ENCODE measurements at places on chromosomes 3 and 15.

DNA sequence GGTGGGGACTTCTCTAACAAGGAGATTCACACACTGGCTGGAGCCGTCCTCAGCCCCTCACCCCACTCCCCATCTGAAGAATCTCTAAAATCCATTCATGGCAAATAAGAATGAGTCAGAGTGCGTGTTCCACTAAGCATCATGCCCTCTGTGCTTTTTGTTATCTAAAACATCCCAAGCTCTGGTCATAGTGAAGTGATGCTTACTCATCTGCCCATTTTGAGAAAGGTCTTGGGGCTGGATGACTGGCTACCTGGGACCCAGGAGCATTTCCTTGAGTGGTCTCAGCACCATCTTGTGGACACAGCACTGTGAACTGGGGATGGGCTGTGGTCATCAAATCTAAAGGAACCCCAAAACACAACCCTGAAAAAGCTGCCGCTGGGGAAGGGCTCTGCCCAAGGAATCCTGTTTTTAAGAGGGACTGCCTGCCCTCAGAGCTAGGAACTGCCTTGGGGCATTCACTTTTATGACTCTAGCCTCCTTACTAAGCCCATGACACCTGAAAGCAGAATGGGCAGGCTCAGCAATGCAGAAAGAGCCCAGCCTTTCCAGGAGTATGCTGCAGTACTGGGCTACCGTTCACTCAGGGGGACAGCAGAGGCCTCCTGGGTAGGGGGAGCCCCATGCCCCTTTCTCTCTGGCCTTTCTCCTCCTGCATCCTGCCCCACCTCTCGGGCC lies 53.5 kb downstream of the ZBTB38 start:
- no peak for DNase-seq

GRCh38 chr3:100163787-100164186 lies 49.5 kb upstream of the FILIP1L start:
- no peak for DNase-seq

DNA sequence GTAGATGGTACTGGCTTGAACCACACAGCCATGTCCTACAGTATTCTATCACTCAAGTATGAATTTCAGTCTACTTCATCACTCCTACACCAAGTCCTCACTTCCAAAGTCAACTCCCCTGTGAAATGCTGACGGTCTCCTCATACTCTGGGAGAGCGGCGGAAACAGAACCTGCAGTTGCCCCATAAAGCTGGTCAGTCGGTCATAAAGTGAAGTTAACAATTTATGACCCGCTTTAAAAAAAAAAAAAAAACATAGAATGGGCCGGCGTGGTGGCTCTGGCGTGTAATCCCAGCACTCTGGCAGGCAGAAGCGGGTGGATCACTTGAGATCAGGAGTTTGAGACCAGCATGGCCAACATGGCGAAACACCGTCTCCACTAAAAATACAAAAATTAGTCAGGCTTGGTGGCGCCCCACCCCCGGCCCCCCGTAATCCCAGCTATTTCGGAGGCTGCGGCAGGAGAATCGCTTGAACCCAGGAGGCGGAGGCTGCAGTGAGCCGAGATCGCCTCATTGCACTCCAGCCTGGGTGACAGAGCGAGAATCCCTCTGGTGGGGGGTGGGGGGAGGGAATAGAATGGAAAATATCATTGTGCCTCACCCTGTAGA lies 2.1 kb downstream of the TRANK1 start:
- no peak for DNase-seq

DNA sequence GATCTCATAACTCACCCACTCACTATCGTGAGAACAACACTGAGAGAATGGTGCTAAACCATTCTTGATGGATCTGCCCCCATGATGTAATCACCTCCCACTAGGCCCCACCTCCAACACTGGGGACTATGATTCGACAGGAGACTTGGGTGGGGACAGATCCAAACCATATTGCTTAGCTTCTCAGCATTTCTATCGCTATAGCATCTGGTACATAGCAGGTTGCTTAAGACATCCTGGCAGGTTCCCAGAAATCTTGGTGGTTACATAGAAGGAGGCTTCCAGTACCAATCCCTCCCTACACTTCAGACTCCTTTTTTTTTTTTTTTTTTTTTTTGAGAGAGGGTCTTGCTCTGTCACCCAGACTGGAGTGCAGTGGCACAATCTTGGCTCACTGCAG lies 487.8 kb downstream of the EDEM1 start:
- DNase-seq = no peak

DNA sequence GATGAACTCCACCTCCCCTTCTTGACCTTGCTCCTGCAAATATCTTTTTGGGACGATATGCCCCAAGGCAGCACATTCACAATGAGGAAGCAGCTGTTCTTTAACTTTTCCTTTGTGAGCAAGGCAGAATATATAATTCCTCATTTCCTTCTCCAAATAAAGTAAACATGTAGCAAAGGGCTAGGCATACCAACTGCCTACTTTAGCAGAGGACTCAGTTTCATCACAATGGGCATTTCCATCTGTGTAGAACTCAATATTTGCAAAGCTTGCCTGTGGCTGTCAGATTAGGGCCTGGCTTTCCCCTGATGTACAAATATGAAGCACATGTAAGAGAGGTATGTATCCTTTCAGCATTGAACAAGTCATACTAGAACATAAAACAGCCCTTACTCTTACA lies 366.9 kb downstream of the RSL24D1 start:
- DNase-seq = no peak

DNA sequence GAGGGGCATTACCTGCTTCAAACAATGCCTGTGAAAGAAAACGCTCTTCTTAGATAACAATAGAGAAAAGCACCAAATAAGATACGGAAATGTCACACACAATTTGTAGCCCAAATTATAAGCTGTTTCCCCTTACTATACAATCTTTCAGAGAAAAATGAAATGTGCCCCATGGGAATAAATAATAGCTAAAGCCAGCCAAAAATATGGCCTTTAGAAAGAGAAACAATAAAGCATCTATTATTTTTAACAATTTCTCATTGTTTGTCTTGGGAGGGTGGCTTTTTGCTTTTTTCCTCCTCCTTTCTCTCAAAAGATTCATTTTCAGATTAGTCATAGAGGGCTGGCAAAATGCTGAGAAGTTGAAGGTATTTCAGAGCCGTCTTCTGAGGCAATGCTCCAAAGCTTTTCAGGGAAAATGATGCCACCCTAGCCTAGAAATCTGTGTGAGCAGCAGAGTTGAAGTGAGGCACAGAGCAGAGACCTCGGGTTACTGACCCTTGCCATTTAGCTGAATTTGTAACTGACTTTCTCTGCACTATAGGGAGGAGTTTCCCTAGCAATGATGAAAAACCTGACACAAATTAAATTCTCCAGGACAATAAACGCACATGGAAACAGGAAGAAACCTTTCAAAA lies 86.3 kb upstream of the PRICKLE2 start:
- DNase-seq = no peak

DNA sequence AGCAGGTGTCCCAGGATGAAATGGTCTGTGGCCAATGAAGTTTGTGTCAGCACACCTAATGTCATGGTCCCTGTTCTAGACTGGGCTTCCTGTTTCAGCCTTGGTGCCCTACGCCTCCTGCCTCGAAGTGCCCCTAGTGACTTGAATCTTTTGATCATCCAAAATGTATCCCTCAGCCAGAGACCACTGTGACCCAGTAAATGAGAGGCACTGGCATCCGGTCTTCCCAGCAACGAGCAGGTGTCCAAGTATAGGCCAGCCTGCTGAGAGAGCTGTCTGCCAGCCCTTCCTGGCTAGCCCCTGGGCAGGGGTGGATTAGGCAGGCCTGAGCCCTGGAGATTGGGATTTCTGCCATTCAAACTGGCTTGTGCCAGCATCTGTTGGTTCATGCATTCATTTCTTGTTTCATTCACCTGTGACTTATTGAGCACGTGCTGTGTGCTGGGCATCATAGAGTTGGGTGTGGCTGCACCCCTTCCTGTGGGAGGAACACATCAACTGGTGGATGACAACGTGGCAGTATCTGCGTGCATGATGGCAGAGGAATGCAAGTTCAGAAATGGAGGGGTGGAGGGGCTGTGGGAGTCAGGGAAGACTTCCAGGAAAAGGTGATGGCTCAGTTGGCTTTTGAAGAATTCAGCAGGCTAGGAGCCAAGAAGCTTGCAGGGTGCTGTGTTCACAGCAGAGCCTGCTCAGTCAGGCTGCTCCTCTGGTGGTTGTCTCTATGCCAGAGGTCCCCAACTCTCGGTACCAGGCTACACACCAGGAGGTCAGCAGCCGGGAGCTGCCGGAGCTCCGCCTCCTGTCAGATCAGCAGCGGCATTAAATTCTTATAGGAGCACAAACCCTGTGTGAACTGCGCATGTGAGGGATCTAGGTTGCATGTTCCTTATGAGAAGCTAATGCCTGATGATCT lies 21.6 kb downstream of the ESYT3 start:
- no peak for DNase-seq

DNA sequence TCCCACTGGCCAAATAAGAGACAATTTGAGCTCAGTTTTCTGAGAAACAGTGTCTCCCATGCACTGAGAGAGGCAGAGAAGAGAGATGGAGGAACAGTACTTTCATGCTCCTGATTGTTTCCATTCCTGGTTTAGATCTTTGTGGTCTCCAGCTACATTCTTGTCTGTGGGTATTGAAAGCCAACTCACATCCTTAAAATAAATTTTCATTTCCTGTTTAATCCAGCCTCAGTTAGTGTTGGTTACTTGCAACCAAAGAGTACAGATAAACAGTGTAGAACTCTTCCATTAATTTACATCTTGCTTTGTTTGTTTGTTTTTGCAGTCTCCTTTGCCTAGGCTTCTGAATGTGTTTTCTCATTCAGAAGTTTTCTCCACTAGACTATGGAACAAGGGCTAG lies 123.7 kb upstream of the CLSTN2 start:
- no peak for DNase-seq

GRCh38 chr3:173708191-173708590 lies 310.6 kb downstream of the NLGN1 start:
- DNase-seq = no peak

DNA sequence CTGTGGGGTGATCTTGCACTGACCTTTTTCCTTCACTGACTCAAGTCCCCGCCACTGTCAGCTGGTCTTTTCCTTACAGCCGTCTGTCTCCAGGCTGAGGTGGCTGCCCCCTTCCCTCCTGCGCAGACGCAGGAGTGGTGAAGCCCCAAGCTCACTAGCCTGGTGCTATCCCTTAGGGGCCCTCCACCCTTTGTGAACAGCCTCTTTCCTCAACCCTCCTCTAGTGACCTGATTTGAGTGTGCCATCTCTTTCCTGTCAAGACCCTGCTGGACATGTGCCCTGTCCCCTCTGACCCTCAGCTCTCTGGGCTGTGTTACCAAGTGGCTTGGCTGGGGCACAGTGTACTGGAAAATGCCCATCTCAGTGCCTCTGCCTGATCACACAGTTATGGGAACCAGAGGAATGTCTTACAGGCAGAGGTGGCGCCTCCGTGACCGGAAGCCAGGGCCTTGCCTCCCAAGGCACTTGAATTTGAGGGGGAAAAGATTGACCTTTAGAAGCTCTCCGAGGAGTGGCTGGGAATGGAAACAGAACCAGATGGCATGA lies 8.7 kb downstream of the KBTBD13 start:
- no peak for DNase-seq

GRCh38 chr3:29168696-29169095 lies 112.2 kb upstream of the RBMS3 start:
- DNase-seq = no peak

- no peak for DNase-seq
These were observed 76.1 kb upstream of the ATP11B start for GRCh38 chr3:182717216-182717615.

GRCh38 chr15:69919816-69920215 lies 177.9 kb downstream of the TLE3 start:
- peak; percentile 33 for DNase-seq

GRCh38 chr3:136891934-136892855 lies 30.2 kb downstream of the NCK1 start:
- no peak for DNase-seq

DNA sequence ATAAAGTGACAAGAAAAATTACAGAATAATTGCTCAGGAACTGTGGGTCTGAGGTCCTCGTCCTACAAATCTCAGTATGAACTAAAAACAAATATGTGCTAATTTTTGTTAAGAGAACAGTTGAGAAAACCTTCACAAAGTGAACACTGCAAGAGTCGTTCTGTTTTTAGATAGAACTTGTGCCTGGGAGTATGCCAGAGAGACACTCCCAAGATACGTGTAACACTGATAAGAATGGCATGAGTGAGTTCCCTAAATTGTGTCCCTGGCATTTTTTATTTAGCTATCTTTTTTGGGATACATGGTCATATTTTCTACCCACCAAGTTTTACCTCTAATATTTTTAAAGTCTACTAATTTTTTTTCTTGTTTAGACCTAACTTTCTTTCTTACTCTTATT lies 860.0 kb upstream of the NR2F2 start:
- no peak for DNase-seq

DNA sequence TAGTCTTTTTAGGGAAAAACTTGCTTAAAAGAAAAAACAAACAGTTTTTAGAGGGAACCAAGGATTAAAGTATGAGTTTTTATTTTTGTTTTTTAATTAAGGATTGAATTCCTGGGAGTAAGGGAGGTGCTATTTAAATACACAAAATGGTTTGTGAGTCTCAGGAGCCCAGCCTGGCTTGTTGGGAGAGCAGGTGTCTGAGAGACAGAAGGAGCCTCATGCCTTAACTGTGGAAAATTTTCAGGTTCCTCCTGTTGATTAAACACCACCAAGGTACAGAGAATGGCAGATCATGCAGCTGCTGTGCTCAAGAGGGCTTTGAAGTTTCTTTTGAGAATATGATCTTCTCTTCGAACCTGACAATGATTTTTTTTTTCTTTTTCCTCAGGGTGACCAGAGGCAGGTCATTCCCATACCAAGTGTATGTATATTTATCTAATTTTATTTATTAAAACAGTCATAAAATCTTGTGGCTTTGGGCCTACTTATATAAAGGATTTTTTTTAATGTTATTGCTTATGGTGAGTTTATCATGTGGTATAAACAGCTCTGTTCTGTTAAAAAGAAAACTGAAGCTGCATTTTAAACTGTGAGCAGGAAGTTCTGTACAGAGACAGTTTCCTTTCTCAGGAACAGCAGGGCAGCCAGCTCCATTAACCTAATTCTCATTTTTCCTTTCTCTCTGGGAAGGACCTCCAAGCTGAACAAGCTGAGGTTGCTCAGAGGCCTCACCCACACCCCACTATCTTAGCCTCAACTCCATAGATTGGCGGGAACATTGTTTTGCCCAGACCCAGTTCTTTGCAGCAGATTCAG lies 33.7 kb upstream of the VILL start:
- no peak for DNase-seq

DNA sequence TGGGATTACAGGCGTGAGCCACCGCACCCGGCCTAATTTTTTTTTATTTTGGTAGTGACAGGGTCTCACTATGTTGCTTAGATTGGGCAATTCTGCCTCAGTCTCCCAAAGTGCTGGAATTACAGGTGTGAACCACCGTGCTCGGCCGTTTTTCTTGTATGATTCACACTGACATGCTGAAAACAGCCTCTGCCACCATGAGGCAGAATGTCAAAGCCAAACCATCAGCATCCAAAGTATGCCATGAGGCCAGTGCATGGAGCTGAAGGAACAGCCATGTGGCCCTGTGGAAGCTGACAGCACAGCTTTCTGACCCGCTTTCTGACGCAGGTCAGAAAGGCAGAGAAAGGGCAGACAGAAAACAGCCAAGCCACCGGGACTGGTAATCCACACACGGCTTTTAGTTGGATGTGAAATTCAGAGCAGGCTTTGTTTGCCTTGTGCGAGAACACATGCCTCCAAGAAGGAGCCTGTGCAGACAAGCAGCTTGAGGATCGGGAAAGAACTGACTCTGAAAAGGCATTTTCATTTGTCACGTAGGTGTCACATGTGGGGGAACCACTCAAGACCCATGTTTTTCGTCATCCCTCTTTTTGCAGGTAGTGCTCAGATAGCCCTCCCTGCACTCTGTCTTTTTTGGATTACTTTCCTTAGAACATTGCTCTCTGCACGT lies 25.1 kb downstream of the XYLB start:
- DNase-seq = no peak

GRCh38 chr15:81809543-81809942 lies 236.3 kb downstream of the MEX3B start:
- no peak for DNase-seq

Data from pons (tissue), 1 donor.